HCT116 (cell line): ENCODE measurements at places on chromosomes 6 and 20. TPM values are rescaled to one million over a fixed set of nuclear protein-coding genes. Genes with fewer than 3 reads are reported as not detected.

Gene PNPLA1
- 0.10 TPM for total RNA-seq

Gene EPPIN
- total RNA-seq: not detected

Gene FAXC
- 4.7 TPM for total RNA-seq

Gene RAMACL
- 0.15 TPM for total RNA-seq

Gene SALL4
- total RNA-seq: 1.9 TPM
